ENCODE measurements at places on chromosomes 13 and 19.

- DNase-seq: no peak
Measured at GRCh38 chr13:69202996-69203395, 904.6 kb upstream of the ATXN8OS start.

DNA sequence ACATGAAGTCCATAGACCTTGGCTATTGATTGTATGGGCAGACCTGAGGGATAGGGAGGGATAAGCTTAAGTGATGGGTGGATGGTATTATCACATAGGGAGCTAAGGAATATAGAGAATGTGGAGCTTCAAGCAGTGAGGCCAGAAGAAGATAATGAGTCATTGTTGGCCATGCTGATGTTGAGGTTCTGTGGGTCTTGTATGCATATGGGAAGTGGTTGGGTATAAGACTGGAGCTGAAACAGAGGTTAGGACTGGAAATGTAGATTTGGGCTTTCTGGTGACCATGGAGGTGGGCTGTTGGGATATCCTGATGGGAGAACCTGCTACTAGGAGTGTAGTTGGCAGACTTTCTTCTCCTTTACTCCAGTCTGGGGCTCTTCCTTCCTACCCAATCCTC, 73.7 kb upstream of the TSC22D1 start:
- no peak for DNase-seq

DNA sequence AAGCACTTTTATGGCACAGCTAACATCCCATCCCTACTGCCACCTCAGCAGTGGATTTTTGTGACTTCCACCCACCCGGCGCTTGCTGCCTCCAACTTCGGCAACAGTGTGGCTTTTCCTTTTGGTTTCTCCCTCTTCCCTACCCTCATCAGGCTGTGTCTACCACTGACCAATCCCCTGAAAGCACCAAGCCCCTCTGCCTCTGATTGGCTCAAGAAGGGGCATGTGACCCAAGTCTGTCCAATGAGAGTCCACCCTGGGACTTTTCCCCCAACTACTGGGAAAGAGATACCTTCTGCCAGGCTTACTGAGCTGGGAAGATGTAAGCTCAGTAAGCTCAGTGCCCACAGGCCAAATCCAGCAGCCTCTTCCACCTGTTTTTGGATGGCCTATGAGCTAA, 5.8 kb downstream of the SMIM7 start:
- no peak for DNase-seq

- no peak for DNase-seq
Measured at GRCh38 chr13:40370661-40371060, 295.8 kb downstream of the FOXO1 start.

DNA sequence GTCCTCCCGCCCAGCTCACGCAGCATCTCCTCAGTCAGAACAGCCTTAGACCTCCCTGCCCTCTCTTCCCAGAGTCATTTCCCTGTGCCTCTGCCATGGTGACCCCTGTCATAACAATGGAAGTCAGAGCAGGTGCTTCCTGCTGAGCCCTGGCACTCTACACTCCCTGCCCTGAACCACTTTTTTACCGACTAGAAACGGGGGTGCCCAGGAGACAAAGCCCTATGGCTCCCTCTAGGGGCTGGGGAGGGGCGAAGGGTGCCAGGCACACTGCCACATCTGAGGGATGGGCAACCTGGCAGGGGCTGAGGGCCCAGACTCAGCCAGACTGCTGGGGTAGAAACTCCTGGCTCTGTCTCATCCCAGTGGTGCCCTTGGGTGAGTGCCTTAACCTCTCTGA, 16.4 kb downstream of the ZNF574 start:
- no peak for DNase-seq

GRCh38 chr13:40433577-40433976, 232.9 kb downstream of the FOXO1 start:
- DNase-seq: no peak

- DNase-seq: no peak
Measured at GRCh38 chr13:69947582-69947981, 160.0 kb upstream of the ATXN8OS start.

DNA sequence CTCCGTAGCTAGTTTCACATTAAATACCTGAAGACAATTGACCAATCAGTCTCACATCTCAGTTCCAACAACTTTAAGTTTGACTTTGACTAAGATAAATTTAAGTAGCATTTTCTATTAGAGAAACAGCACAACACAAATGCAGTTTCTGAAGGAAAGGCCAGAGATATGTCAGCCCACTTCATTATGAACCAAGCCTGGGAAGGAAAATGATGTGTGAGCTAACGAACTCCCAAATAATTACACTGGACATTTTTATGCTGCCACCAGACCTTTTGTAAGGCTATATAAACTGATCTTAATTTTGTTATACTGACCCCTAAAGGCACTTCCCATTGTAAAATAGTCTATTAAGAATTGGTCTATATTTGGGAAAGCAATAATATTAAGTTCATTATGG, 57.9 kb upstream of the DACH1 start:
- DNase-seq: no peak

DNA sequence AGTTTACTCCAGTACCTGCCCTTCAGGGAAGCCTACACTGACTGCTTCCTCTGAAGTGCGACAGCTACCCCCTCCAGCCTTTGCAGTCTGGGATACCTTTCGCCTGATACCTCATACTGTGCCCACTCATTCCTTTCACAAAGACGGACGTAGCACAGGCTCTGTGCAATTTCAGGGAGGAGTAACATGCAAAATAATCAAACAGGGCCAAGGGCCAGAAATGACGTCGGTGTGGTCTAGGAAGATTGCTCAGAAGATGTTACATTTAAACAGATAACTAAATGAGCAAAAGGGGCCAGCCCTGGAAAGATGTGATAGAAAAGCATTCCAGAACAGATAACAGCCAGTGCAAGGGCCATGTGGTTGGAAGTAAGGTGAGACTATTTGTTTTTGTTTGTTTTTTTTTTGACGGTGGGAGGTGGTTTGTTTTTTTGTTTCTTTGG, 6.6 kb upstream of the DDX39A start:
- DNase-seq: no peak

GRCh38 chr13:39362652-39363381, 240.2 kb downstream of the LHFPL6 start:
- no peak for DNase-seq

- no peak for DNase-seq
Measured at GRCh38 chr13:28611654-28612131, 47.2 kb upstream of the POMP start.

DNA sequence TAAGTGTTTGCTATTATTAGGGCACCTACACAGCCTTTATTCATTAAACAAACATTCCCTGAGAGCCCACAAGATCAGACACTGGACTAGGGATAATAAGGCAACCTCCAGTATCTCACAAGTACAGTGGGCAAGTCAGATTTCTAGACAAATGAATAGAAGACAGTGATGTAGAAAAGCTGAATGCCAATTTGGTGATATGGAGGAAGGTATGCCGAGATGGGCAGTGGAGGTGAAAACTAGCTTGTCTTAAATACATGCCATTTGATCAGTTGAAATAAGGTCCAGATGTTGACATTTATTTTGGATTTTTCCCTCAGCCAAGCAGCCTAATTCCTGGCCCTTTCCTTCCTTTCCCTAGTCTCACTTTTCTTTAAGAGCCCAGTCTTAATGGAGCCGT, 130.3 kb downstream of the RXFP2 start:
- no peak for DNase-seq

DNA sequence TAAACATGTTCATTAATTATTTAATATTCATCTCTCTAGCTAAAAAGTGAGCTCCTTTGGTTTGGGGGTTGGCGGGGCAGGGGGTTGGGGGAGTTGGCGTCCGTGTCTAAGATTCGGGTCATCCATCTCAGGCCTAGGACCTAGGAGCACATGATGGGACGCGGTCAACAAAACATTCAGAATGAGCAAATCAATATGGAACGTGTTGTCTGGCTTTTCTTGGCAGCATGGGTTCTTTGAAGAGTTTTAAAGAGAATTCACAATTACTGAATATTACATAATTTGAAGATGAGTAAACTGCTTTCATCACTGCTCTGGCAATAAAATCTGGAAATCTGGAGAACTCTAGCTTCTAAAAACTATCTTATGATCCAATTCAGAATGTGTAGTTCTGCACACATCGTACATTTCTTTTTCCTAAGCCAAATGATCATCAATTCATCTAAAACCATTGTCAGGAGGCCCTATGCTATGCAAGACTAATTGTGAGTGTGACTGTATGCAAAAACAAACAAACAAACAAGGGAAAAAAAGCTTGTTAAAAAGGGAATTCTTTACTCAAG, 5.4 kb upstream of the ARGLU1 start:
- DNase-seq: no peak

Data from keratinocyte (primary cell).